Activated T-helper 1 cell treated with anti-CD3 and anti-CD28 coated beads, Interleukin-2, amount 50 U/mL, for 16 hours (primary cell): ENCODE measurements at places on chromosomes 6 and 20.

GRCh38 chr6:13462458-13463327, 24.7 kb downstream of the GFOD1 start:
- DNase-seq: no peak

GRCh38 chr6:11322252-11322885, 89.9 kb upstream of the NEDD9 start:
- no peak for DNase-seq

DNA sequence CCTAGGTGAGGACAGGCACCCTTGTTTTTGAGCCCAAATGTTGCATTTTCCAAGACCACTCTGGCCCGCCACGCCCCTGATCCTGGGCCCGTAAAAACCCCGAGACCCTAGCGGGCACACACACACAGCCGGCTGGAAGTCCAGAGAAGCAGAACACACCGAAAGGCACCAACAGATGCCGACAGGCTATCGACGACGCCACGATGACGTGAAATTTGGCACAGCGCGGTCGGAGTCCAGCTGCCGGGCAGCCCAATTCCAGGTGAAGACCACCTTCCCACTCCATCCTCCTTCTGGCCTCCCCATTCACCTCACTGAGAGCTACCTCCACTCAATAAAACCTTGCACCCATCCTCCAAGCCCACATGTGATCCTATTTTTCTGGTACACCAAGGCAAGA, 34.0 kb upstream of the PNPLA1 start:
- DNase-seq: no peak

DNA sequence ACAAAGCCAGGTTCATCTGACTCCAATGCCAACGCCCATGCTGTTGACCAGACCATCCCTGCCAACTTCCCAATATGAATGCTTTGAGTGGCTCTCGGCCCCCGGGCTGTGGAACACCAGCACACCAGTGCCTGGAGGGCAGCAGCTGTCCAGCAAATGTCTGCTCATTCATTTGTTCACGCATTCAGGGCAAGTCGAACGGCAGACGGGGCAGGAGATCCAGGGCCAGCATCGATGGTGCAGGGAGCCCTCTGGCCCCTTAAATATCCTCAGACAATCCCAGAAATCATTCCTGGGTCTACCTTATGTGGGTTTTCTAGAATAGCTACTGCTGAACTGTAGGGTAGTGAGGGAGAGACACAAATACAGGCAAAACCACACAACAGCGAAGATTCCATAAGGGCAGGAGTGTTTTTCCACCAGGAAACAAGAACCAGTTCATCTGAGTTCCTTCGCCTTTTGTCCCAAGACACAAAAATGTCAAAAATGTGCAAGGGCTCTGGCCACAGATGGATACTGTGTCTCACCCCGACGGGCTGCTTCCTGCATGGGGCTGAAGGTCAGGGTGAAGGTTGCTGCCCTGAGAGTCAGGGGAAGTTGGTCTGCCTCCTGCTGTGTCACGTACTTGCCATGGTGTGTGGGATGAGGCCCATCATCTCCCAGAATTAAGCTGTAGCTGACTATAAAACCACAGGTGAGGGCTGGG, 15.5 kb downstream of the RIPOR3 start:
- DNase-seq: no peak

DNA sequence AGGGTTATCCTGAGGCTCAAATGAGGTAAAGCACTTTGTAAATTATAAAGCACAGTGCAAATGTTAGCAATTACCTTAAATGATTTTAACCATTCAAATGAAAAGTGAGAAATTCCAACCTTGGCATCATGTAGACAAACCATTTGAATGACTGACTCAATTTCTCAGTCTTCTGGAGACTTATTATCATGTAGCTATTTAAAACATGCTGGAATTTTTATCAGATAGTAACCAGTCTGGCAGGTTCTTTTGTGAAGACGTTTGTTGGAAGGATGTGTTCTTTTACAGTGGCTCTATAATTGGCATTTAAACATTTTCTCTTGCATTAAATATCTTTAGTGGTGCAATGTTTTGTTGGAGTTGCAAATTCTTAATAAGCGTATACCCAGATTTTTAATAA, 386.6 kb downstream of the NKAIN2 start:
- DNase-seq: no peak

GRCh38 chr6:12022953-12023388, 10.9 kb downstream of the HIVEP1 start:
- DNase-seq: no peak

DNA sequence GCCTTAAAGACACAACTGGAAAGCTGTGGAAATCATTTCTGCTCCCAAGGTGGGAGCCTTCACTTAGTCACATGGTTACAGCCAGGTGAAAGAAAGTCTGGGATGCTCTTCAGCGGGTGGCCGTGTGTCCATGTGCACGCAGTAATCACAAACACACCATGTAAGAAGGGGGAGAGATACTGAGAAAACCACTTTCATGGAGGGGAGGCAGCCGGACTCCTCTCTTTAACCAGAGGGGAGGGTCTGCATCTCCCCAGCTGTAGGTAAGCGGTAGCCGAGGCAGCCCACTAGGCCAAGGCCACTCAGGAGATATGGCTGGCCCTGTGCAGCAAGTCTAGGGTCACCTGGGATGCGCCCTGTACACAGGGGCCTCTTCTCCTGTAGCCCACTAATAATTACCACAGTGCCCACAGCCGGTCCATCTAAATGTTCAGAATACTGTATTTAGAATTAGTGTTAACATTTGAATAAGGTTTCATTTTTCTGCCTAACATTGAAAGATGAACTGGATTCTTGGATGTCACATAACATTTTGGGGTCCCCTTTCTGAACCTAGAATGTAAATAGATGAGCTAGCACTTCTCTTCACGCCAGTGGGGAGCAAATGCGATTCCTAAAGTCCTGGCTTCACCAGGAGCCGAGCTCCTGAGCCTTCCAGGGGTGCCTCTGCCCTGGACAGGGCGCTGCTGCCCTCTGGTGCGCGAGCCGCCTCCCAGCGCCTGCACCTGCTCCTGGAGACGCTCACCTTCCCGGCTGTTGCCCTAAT, 15.9 kb downstream of the GPR31 start:
- DNase-seq: peak; percentile 24

GRCh38 chr6:8213995-8214394, 111.6 kb upstream of the EEF1E1 start:
- no peak for DNase-seq

- no peak for DNase-seq
These were observed 83.8 kb downstream of the SASH1 start for GRCh38 chr6:148426317-148426977.

DNA sequence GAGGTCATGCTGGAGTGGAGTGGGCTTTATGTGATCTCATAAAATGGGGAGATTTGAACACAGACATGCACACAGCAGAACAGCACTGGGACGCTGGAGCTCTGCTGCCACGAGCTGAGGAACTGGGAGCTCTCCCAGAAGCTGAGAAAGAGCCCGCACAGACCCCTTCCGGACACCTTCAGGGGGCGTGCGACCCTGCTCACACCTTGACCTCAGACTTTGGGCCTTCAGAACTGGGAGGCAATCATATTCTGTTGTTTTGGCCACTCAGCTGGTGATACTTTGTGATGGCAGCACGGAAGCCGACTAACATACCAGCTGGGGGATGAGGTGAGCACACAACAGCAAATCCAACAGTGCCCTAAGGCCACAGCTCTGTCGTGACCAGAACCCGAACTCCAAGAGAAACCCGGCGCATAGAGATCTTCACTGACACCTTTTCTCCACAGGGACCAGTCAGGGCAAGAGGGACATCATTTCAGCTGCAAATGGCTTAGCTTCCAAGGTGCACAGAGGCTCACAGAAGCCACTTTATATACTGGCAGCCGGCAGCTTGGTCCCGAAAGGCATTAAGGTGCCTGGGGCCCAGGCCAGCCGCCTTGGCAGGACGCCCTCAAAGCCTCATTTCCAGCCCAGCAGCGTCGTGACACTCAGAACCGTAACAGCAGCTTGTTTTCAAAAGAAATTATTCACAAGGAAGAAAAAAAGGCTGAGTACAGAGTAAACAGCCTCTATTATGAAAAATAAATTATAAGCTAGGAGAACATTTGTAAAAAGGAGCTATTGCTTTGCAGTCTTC, 89.3 kb downstream of the RNASET2 start:
- no peak for DNase-seq

- DNase-seq: no peak
These were observed 111.7 kb upstream of the PTPRK start for GRCh38 chr6:128632131-128632530.

- no peak for DNase-seq
These were observed 146.3 kb downstream of the MTFR2 start for GRCh38 chr6:136103763-136104311.

DNA sequence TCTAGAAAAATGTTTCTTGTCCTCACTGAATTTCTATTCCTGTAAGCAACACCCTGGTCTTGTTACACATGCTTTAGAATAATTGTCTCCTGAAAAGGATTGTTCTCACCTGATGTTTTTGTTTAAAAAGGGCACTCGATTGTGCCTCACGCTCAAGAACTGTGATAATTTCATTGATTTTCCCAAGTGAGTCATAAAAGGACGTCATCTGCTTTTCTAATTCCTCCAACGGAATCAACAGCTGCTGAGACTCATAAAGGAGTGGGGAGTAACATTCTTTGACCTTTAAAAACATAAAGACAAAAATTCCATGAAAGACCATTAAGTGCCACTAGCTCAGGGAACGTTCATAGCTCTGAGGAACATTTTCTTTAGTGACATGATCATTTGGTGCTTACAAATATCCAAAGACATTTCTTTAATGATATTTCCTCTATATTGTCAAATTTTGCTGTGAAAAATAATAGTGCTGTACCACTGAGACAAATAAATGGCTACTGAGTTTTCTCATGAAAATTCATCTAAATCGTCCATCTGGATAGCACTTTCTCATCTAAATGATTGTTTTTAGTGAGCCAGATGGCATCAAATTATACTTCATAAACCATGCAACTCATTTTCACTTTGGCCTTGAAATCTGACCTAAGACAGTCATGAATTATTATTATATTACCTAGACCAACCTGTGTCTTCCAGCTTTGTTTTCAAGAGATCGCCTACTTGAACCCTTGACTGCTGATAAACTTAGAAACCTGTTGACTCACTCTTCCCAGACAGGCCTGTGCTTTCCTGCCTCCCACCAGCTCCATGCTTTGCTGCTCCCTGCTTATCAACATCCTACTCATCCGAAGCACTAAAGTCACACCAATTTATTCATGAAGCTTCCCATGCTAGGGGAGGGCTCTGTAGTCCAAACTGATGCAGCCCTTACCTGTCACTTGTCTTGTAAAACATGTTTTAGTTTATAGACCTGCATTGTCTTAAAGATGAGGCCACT, 178.2 kb downstream of the SYNE1 start:
- no peak for DNase-seq

DNA sequence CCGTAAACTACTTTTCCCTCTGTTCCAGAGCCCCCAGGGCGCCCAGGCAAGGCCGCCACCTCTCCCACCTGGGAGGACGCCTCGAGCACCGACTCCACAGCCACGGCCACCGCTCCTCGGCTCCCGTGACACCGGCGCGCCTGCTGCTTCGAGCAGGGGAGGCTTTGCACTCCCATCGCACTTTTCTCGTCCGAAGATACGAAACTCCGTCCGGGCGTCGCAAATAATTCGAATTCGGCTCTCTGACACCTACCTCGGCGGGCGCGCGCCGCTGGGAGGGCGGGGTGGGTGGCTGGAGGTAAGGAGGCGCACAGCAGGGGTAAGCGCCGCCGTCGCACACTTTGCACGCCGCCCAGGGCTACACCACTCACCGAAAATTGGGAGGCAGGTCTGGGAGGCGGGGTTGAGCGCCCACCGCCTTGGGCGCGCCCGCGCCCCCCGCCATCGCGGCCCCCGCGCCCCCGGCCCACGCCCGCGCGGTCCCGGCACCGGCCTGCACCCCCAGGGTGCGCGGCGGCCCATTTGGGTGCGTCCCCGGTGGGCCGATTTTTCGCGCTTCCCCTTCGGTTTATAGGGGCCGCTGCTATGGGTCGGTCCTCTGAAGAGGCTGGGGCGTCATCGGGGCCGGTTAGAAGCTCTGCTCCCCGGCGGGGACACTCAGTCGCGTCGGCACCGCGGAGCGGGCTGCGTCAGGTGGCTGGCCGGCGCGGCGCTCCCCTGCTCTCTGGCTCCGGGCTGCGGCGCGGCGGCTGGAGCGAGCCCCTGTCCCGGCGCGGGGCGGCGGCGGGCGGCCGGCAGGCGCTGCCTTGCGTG, 36.2 kb downstream of the GNAS start:
- DNase-seq: peak; percentile 58

DNA sequence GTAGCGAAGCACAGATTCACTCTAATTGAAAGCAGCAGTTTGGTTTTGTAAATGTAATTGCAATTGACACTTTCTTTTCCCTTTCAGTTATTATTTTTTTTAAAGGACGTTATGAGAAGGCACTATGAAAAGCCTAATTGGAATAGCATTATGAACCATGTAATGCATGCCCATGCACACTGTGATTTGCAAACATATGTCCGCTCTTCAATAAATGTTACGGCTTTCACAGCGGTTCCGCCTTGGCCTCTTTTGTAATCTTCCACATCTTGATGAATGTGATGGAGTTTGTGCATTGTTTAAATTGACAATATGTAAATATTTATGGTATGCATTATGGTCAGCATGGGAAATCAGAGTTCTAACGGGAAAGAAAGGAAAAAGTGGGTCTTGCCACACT, 61.3 kb downstream of the SAMD5 start:
- DNase-seq: no peak

DNA sequence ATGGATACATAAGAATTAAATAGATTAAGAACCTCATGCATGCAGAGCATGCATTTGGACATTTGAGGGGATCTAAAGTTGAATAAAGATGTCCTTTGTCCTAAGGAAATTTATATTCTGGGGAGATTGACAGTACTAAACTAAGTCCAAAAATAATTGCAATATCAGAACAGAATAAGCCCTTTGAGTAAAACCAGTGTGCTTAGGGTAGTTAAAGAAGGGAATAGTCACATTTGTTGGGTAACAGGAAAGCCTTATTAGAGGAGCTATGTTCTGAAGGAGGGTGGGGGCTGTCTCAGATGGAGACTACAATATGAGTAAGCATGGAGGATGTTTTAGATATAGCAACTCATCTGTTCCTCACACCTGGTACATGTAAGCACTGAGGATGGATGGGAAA, 35.8 kb downstream of the CDC5L start:
- no peak for DNase-seq

DNA sequence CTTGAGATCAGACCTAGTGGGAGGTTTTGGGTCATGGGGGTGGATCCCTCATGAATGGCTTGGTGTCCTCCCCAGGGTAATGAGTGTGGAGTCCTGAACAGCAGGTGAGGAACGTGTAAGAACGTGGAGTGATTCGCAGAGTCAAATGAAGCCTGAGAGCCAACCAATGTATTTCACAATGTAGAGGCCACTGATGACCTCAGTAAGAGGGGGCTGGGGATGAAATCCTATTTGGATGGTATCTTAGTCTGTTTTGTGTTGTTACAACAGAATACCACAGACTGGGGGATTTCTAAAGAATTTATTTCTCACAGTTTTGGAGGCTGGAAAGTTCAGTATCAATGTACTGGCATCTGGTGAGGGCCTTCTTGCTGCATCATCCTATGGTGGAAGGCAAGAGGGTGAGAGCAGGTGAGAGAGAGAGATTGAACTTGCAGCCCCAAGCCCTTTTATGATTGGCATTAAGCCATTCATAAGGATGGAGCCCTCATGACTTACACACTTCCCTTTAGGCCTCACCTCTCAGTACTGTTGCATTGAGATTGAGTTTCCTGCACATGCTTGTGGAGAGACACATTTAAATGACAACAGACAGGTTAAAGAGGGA, 47.3 kb upstream of the HIVEP1 start:
- no peak for DNase-seq
